Tibial nerve (tissue), 4 donors: ENCODE measurements at places on chromosomes 3 and 15.

- H3K27me3 ChIP-seq = no peaks in the 10 kb centered on the region
- H3K36me3 ChIP-seq = peaks cover 20% of the 10 kb centered on the region
- no peak for DNase-seq
Observed at GRCh38 chr3:67624078-67624477, 30.3 kb downstream of the SUCLG2 start.

- no peaks in the 10 kb centered on the region for H3K27me3 ChIP-seq
- no peaks in the 10 kb centered on the region for H3K36me3 ChIP-seq
- peak overlapping the region; percentile 73 for H3K27ac ChIP-seq
- no peak overlapping the region for H3K4me3 ChIP-seq
- no peaks in the 10 kb centered on the region for H3K4me1 ChIP-seq
Observed at GRCh38 chr3:8460815-8461456, 40.7 kb upstream of the LMCD1 start.

- H3K27ac ChIP-seq = no peak overlapping the region
- H3K36me3 ChIP-seq = no peaks in the 10 kb centered on the region
- no peaks in the 10 kb centered on the region for H3K4me1 ChIP-seq
- H3K4me3 ChIP-seq = no peak overlapping the region
- no peaks in the 10 kb centered on the region for H3K27me3 ChIP-seq
Observed at GRCh38 chr15:58511599-58511987, 79.8 kb downstream of the LIPC start.

- H3K4me3 ChIP-seq = no peak overlapping the region
- no peaks in the 10 kb centered on the region for H3K4me1 ChIP-seq
- no peaks in the 10 kb centered on the region for H3K36me3 ChIP-seq
- DNase-seq = no peak
Observed at GRCh38 chr15:32828507-32829186, 110.8 kb downstream of the GREM1 start.

GRCh38 chr15:63000706-63001105, 41.8 kb upstream of the TPM1 start:
- H3K4me3 ChIP-seq = no peak overlapping the region
- no peak for DNase-seq
- H3K27ac ChIP-seq = no peak overlapping the region
- no peaks in the 10 kb centered on the region for H3K4me1 ChIP-seq
- no peaks in the 10 kb centered on the region for H3K27me3 ChIP-seq

GRCh38 chr3:107676469-107677309, 153.9 kb downstream of the BBX start:
- H3K4me3 ChIP-seq = no peak overlapping the region
- DNase-seq = no peak
- no peak overlapping the region for H3K27ac ChIP-seq
- no peaks in the 10 kb centered on the region for H3K36me3 ChIP-seq

DNA sequence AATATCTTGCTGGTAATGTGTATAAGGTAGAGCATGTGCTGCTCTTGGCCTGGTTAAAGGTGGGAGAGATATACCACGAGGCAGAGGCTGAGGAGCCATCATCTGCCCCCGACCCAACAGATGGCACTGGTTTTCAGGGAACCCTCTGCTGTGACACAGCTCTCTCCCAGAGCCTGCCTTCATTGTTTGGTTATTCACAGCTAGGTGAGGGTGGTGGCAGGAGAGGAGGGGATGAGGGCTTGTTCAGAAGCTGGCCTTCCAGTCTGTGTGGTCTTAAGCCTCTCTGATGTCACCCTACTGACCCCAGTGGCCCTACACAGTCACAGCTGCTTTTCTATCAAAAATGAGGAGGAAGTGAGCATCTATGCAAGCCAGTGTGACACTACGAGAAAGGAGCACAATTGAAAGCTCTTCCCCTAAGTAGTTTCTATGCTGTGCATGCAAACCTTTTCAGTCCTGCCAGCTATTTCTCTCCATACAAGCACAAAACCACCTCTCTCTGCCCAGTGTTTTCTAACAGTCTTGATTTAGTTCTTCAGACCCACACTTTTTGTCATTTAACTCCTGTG, 258.4 kb upstream of the AGTR1 start:
- H3K27ac ChIP-seq = no peak overlapping the region
- no peaks in the 10 kb centered on the region for H3K36me3 ChIP-seq
- H3K27me3 ChIP-seq = no peaks in the 10 kb centered on the region
- no peak overlapping the region for H3K4me3 ChIP-seq

DNA sequence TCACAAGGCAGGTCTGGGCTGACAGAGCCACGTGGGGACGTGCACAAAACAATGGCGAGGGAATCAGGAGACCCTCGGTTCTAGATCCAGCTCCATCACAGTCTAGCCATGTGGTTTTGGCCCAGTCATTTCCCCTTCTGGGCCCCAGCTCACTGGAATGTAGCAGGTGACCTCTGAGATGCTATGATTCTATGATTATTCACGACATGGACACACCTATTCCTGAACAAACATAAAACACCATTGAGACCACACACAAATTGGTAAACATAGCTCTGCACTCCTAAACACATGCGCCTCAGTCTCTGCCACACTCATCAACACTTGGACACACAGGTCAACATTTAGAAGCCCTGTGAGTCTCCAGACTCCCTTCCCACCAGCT, 9.0 kb downstream of the IGDCC4 start:
- H3K4me3 ChIP-seq = no peak overlapping the region
- no peaks in the 10 kb centered on the region for H3K27me3 ChIP-seq
- H3K27ac ChIP-seq = no peak overlapping the region
- no peaks in the 10 kb centered on the region for H3K36me3 ChIP-seq
- H3K4me1 ChIP-seq = no peaks in the 10 kb centered on the region

DNA sequence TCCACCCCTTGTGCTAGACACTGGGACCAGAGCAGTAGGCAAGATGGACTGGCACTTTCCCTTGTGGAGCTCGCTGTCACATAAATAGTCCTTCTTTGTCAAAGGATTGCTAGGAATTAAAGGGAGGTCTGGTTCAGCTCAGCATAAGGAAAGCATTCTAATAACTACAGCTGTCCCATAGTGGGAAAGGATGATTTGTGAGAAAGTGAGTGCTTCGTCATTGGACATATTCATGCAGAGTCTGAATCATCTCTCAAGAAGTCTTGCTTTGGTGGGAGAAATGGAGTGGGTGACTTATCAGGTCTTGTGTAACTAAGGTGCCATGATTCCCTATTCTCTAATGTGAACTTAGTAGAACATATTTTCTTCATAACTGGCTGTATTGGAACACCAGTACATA, 14.7 kb downstream of the PPARG start:
- DNase-seq = no peak
- no peaks in the 10 kb centered on the region for H3K36me3 ChIP-seq
- H3K4me1 ChIP-seq = no peaks in the 10 kb centered on the region
- H3K27me3 ChIP-seq = no peaks in the 10 kb centered on the region
- no peak overlapping the region for H3K27ac ChIP-seq

DNA sequence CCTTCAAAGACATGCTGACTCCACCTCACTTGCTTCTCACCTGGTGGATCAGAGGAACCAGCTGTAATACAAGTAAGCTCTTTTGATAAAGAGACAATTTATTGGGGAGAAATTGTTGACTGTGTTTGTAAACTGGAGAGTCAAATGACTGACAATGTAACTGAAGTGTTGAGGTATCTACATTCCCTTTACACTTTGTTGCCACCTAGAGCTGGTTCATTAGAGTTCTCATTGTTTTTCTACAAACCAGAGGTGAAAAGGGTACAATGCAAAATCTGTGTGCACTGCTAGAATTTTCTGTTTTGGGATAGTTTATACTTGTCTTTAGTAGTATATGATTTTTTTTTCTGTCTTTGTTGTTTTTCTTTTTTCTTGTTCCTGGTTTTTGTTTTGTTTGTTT, 8.7 kb upstream of the LRRC58 start:
- no peak overlapping the region for H3K4me3 ChIP-seq
- no peaks in the 10 kb centered on the region for H3K36me3 ChIP-seq
- no peak overlapping the region for H3K27ac ChIP-seq
- H3K27me3 ChIP-seq = no peaks in the 10 kb centered on the region
- DNase-seq = no peak
- H3K4me1 ChIP-seq = no peaks in the 10 kb centered on the region

GRCh38 chr3:126432361-126433104, 37.8 kb downstream of the CFAP100 start:
- H3K4me1 ChIP-seq = no peaks in the 10 kb centered on the region
- no peak overlapping the region for H3K27ac ChIP-seq
- no peaks in the 10 kb centered on the region for H3K27me3 ChIP-seq
- DNase-seq = no peak
- H3K36me3 ChIP-seq = peaks cover 63% of the 10 kb centered on the region

GRCh38 chr15:31799319-31799714, 231.0 kb upstream of the CHRNA7 start:
- no peaks in the 10 kb centered on the region for H3K27me3 ChIP-seq
- no peaks in the 10 kb centered on the region for H3K4me1 ChIP-seq
- no peak for DNase-seq
- H3K4me3 ChIP-seq = no peak overlapping the region

DNA sequence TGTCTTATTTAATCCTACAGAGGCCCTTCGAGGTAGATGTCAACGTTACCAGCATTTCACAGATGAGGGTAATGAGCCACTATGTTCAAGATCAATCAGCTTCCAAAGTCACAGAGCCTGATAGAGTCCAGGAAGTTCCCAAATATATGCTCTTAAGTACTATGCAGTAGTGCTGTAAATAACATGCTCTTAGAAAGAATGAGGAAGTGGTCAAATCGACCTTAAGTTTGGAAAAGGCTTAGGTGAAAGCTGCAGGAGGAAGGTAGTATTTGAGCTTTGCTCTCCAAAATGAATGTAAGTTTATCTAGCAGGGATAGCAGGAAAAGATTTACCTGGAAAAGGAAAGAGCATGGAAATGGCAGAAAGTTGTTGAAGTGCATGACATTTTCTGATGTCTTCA, 234.0 kb downstream of the RBMS3 start:
- no peak for DNase-seq
- no peaks in the 10 kb centered on the region for H3K27me3 ChIP-seq
- no peak overlapping the region for H3K4me3 ChIP-seq
- peaks cover 43% of the 10 kb centered on the region for H3K4me1 ChIP-seq
- H3K27ac ChIP-seq = no peak overlapping the region
- H3K36me3 ChIP-seq = no peaks in the 10 kb centered on the region

GRCh38 chr3:41662288-41662687, 299.6 kb downstream of the ULK4 start:
- H3K27me3 ChIP-seq = no peaks in the 10 kb centered on the region
- H3K36me3 ChIP-seq = no peaks in the 10 kb centered on the region
- H3K4me1 ChIP-seq = no peaks in the 10 kb centered on the region
- DNase-seq = no peak

DNA sequence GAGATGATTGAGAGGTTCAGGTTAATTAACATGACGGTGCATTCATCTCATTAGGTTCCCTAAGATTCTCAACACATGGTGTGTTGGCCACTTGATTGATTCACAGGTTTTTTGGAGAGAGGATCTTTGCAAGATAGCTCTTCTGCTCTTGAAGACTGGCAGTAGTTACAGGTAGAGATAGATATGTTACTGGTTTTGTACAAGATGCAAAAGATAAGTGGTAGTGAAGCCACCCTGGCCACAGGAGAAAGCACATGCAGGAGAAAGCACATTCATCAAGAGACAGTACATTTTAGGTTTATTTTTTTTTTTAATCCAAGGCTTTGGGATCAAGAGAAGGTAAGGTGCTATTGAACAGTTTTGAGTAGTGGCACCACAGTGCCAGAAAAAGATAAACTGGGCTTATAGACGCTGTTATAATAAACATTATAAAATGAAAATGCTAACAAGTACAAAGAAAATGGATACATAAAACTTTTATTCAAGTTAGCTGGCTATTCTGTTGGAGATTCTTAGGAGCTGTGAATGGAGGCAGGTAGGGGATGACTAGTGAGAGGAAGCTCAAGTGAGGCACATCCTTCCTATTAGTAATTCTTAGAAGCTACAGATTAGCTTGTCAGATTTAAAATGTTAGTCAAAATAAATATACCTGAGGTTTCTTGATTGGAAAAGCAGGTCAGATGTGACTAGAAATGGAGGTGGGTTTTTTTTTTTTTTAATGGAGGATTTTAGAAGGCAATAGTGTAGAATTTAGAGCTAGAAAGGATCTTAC, 10.8 kb downstream of the SELENOT start:
- H3K27ac ChIP-seq = no peak overlapping the region
- H3K4me1 ChIP-seq = no peaks in the 10 kb centered on the region
- no peak for DNase-seq
- H3K36me3 ChIP-seq = peaks cover 21% of the 10 kb centered on the region
